ENCODE measurements at places on chromosomes 11 and 22.

DNA sequence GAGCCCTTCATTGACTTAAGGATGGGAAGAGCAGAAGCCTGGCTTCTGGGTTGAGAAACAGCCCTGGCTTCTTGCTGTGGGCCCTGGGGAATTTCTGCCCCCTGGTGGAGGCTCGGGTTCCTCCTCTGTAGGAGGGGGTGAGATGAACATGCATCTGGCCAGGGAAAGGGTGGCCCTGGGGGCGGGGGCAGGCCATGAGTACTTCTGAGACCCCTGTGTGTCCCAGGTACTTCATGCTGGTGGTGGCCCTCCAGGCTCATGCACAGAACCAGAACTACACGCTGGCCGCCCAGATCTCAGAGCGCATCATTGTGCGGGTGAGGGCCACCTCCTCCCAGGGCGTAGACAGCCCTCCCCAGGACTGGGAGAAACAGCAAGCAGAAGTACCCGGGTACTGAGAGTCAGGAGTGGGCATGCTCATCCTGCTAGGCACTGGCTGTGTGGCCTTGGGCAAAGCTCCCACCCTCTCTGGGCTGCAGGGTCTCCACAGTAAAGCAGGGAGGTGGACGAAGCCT, 15.8 kb downstream of the TMEM258 start:
- DNase-seq, result peak; percentile 37

DNA sequence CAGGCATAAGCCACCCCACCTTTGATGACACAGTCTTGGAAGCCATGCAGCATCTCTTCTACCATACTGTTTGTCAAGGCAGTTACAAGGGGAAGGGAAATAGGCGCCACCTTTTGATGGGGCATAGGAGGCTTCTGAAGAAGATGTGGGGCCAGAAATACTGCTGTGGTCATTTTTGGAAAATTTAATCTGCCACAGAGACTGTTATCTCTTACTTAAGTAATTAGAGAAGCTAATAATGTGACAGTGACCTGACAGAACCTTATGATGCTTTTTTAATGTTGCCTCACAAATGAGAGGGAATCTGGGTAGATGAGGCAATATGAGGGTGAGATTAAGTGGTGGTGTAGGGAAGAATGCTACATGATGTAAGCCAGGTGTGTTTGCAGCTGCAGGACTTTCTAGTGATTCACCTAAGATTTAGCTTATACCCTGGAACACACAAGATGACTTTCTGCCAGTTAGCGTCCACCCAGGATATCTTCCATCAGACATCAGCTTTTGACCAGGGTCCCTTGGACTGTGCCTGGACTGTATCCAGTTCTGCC, 34.3 kb upstream of the ADORA2A start:
- no peak for DNase-seq

DNA sequence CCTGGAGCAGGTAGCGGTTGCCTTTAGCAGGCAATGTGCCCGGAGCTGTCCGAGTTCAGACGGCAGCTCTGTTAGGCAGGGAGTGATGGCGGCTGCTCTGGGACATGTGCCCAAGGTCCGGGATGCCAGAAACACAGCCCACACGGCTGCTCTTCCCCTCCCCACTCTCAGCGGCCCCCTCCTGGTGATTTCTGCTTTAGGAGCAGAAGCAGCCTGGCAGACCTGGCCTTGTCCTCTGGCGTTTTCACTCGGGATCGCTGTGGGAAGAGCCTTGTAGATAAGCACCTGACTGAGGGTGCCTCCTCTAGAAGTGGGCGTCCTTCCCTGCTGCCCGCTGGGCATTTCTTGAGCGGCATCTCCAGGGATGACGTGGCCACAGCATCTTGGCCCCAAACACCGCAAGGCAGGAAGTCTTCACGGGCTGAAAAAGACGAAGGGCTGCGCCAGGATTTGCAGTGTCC, 392.2 kb downstream of the TBC1D22A start:
- no peak for DNase-seq

DNA sequence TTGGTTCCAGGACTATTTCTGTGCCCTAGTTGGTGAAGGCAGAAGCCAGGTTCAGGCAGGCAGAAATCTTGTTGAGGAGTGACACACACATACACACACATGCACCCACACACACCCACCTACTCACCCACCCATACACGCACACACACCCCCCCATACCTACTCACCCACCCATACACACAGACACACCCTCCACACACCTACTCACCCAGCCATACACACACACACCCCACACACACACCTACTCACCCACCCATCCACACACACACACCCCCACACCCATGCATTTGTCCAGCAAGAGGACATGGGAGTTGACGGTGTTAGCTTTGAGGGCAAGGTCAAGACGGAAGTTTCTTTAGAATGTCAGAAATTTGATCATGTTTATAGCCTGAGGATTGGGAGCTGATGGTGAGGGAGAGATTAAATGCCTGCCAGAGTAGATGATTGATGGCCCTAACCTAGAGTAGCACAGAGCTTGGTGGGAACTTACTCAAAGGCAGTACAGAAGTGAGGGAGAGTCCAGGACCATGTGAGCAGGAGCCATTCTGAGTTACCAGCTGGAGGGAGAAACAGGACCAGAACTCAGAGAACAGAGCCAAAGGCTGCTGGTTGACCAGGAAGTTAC, 68.9 kb downstream of the CYB5R2 start:
- no peak for DNase-seq

DNA sequence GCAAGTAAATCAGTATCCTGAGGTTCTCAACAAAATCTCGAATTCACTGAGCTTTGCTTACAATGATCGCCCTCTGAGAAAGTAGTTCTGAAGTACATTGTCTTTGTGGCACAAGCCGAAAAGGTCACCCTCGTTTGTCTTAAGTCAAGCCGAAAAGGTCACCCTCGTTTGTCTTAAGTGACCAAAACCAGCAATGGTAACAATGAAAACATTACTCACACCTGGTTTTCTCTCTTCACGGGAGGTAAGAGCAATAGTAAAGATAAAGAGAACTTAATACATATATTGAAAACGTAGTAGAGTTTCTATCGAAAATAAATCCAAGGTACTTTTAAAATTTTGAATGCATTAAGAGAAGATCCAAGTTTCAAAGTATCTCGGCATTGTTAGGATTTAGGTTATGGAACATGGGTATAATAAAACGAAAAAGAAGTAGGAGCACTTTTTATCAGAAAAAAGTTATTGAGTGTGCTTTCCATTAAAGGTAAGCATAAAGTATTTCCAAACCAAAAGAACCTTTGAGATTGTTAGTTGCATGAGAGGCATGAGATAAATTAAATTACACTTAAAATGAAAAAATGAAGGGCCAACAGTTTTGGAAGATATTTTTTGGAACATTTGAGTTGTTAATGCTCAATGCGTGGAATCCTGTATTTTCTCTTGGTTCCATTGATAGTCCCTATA, 1.2 kb downstream of the BARX2 start:
- no peak for DNase-seq

DNA sequence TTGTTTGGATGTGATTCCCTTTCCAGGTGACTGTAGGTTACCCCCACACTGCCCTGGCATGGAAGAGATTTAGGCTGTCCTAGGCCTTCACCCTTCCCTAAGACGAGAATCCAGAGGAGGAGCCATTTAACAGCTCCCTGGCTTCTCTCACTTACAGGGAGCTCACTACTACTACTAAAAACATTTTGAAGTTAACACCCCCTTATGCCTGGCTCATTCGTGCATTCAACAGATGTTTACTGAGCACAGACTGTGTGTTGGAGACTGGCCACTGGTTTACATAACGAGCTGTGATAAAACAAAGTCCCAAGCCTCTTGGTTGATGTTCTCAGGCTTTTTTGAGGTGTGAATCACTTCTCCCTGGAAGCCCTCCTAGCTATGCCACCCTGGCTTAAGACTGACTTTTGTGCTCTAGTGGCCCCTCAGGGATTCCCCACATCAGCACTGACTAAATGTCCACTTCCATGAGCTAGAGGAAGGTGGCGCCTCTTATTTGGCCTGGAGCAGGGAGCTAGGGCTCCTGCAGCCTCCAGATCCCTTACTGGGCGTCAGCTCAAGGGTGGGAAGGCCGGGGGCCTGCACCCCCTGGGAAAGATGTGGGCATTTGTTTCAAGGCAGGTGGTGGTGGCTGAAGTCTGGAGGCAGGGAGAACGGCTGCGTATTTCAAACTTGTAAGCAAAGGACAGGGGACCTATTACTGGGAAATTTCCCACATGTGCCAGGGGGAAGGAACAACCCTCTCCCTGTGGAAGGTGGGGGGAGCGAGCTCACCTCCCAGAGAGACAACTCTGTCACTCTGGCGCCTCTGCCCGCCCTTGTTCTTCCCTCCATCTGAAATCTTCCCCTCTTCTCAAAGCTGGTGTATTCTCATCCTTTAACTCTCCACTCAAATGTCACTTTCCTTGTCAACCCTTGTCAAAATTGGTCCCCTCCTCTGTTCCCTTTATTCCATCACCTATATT, 19.4 kb upstream of the MALAT1 start:
- DNase-seq, result no peak
